Stimulated activated naive CD8-positive, alpha-beta T cell treated with anti-CD3 and anti-CD28 coated beads, Interleukin-15, Interleukin-2, amounts not matched to agents 100 U/mL and 50 U/mL, for 24 hours (primary cell): ENCODE measurements at places on chromosomes 11 and 22.

DNA sequence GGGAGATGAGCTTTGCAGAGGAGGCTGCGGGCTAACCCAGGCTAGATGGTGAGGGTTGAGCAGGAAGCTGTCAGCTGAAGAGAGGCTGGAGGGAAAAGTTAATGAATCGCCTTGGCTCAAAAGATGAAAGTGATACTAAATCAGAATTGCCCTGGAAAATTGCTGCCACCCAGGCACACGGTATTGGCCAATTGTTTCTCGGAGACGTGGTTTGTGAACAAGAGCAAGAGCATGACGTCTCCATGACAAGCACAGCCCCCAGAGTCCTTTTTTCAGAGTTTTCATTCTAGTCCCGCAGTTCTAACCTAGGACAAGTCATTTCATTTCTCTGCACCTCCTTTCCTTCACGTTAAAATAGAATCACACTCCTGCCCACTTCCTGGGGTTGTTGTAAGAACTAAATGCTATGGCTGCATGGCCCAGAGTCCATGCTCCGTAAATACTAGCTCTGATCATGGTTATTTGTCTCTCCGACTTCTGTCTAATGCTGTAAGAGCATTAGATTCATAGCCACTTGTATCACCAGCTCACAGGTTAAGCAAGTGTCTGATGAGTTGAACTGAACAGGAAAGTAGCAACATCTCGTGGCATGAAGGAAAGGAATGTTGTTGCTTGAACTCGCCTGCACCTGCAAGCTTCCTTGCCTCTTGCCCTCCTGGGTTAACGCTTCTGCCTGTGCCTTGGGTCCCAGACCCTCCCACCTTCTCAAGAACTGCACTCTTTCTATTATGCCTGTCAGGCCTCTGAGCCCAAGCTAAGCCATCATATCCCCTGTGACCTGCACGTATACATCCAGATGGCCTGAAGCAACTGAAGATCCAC lies 33.8 kb upstream of the NUP50 start:
- DNase-seq: peak; percentile 33

GRCh38 chr11:103633068-103633788 lies 403.2 kb upstream of the DDI1 start:
- no peak for DNase-seq

- no peak for DNase-seq
Observed at GRCh38 chr11:79637219-79637618, 196.4 kb upstream of the TENM4 start.

DNA sequence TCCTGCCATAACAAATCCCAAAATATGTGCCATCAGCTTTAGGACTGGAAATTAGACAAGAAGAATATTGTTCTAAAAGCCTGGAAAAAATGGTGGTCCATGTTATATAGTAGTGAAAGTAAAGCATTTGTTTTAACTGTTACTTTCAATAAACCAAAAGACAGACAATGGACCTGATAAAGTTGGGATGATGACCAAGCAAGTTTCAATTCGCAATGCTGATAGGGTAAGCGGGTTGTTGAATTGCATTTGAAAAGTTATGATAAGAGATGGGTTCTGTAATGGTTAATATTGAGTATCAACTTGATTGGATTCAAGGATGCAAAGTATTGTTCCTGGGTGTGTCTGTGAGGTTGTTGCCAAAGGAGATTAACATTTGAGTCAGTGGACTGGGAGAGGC lies 131.9 kb upstream of the ZC3H12C start:
- no peak for DNase-seq

DNA sequence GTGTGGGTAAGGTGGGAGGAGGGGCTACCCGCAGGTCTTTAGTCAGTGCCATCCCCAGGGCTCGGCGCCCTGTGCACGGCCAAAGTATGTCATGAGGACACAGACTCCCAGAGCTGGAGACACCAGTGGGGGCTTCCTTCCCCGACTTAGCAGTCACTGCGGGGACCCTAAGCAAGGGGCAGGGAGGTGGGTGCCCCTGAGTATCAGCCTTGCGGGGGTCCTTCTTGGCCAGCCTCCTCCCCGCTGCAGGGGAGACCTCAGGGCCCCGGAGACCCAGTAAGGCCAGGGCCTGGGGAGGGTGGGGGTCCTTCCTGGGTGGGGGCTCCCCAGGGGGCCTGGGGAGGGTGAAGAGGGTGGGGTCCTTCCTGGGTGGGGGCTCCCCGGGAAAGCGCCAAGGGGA lies 673.8 kb downstream of the BRD1 start:
- DNase-seq: no peak

- DNase-seq: no peak
Observed at GRCh38 chr11:131940126-131940525, 569.7 kb downstream of the NTM start.

DNA sequence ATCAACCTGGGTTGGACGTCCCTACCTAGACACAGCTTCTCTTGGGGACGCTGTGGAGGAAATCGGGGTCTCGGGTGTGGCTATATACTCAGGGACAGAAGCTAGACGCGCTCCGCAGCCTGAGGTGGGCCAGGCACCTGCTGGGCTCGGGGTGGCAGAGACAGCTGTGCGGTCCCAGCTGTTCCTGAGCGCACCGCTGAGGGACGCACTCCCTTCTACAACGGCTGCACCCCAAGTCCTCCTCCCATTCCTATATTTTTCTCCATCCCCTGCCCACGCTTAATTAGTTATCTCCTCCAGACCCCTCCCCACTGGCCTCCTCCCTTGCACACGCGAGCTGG lies 188 bp upstream of the MTNR1B start:
- no peak for DNase-seq

DNA sequence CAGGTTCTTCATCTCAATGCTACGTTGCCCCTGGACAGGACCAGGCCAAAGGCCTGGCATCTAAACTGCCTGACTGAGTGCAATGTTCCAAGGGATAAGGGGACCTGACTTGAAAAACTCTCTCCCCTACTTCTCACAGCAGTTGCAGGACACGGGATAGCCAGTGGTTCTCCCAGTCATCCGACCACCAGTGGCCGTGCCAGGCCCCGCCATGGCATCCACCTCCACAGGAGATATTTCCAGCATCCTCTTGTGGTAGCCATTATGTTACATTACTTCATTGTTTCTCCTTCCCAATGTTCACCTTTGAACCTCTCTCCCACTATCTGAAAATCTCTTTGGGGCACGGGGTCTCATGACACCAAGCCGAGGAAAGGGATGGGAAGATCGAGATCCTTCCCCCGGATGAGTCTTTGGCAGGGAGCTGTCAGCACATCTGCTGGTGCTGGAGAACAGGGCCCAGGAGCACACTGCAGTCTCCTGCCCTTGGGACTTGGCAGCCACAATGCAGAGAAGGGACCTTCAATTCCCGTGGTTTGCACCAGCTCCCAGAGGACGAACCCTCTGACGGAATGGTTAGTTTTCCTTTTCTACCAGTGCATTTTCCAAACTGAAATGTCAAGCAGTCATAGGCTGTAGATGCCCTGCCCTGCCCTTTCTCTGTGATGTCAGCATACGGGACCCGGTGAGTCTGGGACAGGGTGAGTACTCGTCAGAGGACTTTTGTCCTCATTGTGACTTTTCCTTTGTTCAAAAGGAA lies 121.2 kb downstream of the ETS1 start:
- DNase-seq: peak; percentile 55

DNA sequence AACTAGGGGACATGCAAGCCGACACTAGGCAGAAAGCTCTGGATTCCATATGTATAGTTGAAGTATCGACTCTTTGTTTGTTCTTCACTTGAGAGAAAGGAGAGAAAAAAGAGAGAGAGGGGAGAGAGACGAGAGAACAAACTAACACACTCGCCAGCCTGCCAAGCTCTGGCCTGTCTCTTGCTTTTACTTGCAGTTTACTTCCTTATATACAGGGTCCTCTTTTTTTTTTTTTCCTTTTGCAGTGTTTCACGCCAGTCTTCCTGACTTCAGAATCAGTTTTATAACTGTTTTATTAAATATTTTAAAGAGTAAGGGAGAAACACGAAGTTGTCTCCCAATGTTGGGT lies 19.9 kb downstream of the TEAD1 start:
- DNase-seq: no peak

GRCh38 chr11:43447151-43447550 lies 88.4 kb downstream of the TTC17 start:
- peak; percentile 17 for DNase-seq

DNA sequence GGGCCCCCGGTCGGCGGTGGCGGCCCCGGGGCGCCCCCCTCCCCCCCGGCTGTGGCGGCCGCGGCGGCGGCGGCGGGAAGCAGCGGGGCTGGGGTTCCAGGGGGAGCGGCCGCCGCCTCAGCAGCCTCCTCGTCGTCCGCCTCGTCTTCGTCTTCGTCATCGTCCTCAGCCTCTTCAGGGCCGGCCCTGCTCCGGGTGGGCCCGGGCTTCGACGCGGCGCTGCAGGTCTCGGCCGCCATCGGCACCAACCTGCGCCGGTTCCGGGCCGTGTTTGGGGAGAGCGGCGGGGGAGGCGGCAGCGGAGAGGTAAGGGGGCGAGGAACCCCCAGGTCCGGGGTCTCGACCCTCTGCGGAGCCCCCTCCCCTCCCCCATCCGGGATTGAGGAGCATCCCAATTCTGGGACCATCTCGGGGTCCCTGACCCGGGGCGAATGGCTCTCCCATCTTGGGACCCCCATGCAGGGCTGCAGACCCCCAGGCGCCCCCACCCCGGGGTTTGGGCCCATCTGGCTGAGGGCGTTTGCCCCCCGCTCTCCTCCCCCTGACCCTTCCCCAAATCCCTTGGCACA lies 431 bp downstream of the KMT2A start:
- DNase-seq: no peak

DNA sequence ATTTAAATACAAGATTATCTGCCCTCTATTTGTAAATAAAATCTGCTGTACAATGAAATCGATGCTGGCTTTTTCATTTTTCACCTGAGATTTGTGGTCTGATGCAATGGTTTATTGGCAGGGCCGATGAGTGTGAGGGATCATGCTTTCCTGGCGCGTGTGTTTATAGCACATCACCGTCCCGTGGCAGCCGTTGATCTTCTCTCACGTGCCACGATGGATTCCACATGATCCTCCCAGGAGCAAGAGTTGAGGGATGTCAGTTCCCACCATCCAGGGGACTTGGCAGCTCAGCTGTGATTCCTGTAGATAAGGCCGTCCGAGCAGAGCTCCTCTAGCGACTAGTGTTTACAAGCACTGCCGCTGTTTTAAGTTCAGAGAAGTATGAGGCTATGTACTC lies 213.7 kb downstream of the TBC1D22A start:
- DNase-seq: no peak

- no peak for DNase-seq
Observed at GRCh38 chr11:11989774-11990744, 18.4 kb downstream of the DKK3 start.

DNA sequence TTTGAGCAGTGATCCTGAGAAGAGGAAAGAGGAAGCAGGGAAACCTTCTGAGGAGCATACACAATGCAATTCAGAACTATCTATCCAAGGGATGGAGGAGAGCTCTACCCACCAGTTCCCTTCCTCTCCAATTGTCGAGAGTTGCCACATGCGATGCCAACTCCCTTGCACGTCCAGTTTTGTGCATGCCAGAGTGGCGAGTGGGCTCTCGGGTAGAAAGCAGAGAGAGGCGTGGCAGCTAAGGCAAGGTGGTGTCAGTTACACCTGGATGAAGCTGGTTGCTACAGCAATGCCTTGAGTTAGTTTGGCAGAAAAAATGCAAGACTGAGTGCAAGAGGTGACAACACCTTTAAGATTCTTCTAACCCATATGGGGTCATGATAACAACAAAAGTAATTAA lies 420.4 kb upstream of the CCDC90B start:
- no peak for DNase-seq

DNA sequence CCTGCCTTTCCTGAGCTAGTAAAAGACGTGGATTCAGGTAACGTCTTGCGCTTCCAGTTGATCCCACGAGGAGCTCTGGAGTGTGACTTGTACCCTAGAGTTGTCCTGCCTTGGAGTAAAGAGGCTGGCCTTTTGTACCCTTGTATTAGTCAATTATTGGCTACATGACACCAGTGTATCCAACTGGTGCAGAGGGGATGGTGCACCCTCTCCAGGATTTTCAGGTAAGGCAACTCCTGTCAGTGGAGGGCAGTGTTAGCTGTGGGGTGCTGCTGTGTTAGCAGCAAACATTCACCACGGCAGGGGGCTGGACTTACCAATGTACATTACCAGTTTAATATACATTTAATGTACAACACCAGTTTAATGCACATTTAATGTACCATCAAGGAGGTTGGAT lies 233.5 kb downstream of the MIAT start:
- no peak for DNase-seq

DNA sequence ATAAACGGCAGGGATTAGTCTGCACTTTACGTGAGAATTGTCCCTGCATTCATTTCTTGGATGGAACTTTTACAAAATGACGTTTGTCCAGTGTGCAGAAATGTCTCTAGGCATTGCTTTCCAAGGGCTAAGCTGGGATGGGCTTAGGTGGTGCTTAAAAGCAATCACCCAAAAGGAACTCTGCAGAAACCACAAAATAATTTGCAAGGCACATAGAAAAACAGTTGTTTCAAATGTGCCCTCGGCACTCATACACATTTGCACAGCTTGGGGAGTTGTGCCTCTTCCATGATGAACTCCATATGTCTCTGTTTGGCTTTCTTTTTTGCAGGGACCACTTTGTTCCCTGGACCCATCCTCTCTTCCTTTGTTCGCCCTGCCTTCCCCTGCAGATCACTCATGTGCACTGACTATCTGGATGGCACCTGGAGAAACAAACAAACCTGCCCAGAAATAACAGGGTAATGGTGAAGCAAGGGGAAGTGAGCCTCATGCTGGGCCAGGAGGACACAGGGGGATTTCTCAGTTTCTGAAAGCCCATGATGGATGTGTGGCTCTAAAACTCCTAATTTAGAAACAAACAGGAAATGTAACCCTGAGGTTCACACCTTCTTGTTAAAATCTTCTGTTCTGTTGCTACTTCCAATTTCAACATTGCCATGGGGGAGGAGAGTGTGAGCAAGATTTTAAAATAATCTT lies 150.2 kb downstream of the SNX19 start:
- no peak for DNase-seq

GRCh38 chr11:114448749-114449482 lies 9.6 kb downstream of the REXO2 start:
- no peak for DNase-seq

GRCh38 chr11:68816917-68817419 lies 24.7 kb downstream of the CPT1A start:
- DNase-seq: no peak

- DNase-seq: no peak
Observed at GRCh38 chr11:21082853-21083252, 413.5 kb downstream of the NELL1 start.

DNA sequence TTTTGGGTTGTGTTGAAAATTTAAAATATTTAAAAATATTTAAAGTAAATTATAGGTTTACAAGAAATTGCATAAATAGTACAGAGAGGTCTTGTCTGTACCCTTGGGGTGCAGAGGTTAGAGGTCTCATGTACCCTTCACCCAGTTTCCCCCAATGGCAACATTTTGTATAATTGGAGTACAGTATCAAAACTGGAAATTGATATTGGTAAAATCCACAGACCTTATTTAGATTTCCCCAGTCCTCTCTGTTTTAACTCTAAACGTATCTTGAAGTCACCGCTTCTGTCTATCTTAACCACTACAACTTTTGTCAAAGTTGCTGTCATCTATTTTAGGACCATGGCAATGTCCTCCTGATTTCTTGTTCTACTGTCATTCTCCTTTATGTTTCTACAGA lies 10.9 kb downstream of the THY1 start:
- no peak for DNase-seq
